Posterior cingulate gyrus (tissue), 11 donors: ENCODE measurements at places on chromosomes 3 and 15.

DNA sequence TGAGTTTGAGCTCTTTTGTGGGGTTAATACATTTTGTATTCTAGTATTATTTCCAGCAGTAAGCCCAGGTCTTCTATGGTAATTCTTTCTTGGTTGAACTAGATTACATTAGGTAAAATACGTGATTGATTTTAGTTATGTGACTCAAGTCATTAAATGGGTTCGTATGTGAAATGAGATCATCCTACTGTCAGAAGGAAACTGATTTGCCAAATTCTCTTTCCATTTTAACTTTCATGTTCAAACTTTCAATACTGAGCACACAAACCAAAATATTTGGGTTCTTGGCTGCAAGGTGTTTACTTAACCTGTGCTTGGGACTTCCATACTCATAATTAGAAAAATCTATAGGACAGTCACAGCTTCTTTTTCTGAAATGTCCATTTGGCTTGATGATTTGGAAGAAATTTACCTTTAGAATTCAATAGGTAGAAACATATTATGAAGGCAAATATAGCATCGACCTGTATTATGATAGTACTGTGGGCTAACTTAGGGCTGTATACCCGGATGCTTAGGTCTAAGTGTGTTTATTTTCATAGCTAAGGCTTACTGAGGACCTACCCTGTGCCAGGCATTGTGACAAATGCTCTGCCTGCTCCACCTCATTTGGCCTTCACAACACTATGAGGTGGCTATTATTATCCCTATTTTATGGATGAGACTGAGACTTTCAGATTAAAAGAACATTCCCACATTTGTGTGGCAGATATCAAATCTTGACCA lies 631.8 kb upstream of the GRM7 start:
- no peak for DNase-seq

DNA sequence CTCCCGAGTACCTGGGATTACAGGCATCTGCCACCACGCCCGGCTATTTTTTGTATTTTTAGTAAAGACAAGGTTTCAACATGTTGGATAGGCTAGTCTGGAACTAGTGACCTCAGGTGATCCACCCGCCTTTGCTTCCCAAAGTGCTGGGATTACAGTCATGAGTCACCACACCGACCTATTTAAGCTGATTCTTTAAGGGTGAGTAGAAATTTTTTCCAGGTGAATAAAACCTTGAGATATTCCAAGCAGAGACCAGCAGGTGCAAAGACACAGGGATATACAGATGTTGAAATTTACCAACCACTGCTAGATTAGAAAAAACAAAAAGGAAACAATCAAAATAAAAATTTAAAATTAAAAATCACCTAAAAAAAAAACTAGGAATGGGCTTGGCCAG lies 74.4 kb upstream of the CHRNB4 start:
- DNase-seq, result no peak

DNA sequence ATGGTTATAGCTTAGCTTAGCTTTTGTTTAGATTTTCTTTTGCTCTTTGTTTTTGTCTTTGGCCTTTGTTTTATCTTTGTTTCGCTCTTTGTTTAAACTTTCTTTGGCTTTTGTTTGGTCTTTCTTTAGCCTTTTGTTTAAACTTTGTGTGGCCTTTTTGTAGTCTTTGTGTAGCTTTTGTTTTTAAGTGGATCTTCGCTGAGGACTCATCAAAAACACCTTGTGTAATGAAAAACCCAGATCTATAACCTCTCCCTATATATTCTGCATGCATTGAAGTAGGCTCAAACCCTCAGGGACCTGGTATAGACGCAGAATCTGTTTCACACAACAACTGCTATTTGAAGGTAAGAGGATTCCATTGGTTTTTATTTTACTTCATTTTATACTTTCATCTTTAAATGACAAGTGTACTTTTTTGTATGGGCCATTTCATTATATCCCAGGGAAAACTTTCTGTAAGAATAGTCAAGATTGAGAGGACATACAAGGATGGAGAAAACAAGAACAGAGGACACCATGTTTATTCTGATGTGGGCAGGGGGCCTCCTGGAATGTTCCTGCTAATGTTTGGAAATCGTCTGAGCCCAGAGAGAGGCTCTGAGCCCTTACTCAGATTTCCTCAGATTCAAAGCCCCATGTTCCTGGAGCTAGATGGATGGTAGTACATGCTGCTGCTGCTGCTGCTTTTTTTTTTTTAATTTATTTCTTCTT lies at the start of gene MOBP:
TSS of gene MOBP (plus strand) at position 287 of the 714 bp plus-strand sequence. CDS start 34,390 bp downstream, outside the sequence.
- DNase-seq, result no peak

DNA sequence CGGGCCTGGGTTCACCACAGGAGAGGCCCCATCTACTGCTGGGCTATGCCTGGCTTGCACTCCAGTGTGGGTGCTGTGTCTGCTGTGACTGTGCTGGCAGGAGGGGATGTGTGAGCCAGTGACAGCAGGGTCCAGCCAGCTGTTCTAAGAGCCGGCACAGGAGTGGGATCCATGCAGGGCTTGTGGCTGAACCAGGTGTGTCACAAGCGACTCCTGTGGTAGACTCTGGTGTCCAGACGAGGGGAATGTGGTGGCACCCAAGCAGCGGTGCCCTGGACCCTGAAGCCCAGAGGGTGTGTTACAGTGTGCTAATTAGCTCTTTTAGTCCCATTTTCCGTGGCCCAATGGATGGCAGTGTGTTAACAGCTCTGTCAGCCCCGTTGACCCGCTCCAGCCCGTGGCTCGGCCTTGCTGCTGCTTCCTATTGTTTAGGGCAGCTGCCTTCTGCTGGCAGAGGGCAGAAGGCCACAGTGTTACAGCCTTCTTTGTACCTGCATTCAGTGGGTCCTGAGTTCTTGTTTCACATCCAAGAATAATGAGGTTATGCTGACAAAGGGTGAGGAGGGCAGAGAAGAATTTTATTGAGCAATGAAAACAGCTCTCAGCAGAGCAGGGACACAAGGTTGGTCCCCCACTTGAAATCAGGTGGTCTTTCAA lies 78.5 kb upstream of the RNU6-1 start:
- no peak for DNase-seq

DNA sequence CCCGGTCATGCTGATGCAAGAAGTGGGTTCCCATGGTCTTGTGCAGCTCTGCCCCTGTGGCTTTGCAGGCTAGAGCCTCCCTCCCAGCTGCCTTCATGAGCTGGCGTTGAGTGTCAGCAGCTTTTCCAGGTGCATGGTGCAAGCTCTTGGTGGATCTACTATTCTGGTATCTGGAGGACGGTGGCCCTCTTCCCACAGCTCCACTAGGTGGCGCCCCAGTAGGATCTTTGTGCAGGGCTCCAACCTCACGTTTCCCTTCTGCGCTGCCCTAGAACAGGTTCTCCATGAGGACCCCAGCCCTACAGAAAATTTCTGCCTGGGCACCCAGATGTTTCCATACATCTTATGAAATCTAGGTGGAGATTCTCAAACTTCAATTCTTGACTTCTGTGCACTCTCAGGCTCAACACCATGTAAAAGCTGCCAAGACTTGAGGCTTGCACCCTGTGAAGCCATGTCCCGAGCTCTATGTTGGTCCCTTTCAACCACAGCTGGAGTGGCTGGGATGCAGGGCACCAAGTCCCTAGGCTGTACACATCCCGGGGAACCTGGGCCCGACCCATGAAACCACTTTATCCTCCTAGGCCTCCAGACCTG lies 238.4 kb upstream of the MDFIC2 start:
- DNase-seq, result no peak

GRCh38 chr3:190522621-190523222 lies 8.8 kb downstream of the IL1RAP start:
- no peak for DNase-seq
